Glutamatergic neuron (in vitro differentiated cells): ENCODE measurements at places on chromosomes 4 and X. TPM values are rescaled to one million over a fixed set of nuclear protein-coding genes. Genes with fewer than 3 reads are reported as not detected.

GRCh38 chrX:79371101-79371500, 4.0 kb upstream of the ITM2A start:
- no peak for DNase-seq

DNA sequence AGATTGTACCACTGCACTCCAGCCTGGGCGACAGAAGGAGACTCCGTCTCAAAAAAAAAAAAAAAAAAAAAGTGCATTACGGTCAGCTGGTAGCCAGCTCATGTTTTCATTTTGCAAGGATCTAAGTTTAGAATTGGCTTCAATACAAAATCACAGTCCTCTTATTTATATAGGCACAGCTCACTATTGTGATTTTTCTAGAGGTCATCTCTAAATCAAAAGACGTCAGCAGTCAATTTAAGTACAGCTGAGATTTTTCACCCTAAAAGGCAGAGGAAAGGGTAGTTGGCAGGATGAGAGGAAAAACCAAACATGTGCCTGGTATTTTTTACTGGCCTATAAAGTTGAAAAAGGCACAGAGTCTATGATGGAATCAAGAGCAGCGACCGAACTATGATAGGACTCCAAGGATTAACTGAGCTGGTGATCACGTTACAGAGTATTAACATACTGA, 30.8 kb downstream of the ASB5 start:
- DNase-seq, result no peak

DNA sequence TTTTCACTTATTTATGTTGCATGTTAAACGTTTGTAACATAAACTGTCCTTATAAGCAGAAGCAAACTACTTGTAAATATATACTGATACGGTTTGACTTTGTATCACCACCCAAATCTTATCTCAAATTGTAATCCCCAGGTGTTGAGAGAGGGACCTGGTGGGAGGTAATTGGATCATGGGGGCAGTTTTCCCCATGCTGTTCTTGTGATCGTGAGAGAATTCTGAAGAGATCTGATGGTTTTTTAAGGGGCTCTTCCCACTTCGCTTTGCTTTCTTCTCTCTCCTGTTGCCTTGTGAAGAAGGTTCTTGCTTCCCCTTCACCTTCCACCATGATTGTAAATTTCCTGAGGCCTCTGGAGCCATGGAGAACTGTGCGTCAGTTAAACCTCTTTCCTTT, 87.1 kb upstream of the MAPK10 start:
- DNase-seq, result no peak

GRCh38 chr4:89797117-89797516, 39.8 kb downstream of the SNCA start:
- DNase-seq, result no peak

DNA sequence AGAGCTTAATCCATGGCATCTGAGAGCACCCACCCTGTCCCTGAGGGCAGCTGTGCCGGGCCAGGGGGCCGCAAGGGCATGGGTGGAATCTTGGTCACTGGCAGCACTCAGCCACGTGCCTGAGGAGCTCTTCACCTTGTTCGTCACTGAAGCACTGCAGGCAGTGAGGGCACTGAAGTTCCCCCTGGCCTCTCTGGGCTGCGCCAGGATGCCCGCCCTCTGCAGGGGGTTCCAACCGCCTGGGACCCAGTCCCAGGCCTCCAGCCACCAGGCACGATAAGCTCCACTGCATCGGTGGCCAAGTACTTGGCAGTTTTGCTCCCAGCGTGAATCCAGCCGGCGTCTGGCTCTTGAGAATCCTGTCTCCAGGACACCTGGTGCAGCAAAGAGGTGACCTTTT, 96.4 kb upstream of the MED14 start:
- no peak for DNase-seq

GRCh38 chr4:173990126-173990868, 293.2 kb downstream of the FBXO8 start:
- DNase-seq, result no peak

DNA sequence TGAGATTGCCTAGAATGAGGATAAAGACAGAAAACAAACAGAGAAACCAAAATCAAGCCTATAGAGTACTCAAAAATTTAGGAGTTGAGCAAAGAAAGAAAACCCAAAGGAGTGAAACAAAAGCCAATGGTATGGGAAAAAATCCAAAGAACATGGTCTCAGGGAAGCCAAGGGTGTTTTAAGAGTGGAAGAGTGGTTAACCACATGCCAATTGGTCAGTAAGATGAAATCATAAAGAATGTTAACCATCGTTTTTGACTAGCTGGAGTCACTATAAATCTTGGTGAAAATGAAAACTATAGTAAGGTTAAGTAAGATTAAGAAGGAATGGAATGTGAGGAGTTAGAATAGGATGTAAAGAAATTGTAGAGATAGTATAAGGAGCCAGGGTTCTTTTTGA, 64.7 kb upstream of the RPL34 start:
- DNase-seq, result no peak

DNA sequence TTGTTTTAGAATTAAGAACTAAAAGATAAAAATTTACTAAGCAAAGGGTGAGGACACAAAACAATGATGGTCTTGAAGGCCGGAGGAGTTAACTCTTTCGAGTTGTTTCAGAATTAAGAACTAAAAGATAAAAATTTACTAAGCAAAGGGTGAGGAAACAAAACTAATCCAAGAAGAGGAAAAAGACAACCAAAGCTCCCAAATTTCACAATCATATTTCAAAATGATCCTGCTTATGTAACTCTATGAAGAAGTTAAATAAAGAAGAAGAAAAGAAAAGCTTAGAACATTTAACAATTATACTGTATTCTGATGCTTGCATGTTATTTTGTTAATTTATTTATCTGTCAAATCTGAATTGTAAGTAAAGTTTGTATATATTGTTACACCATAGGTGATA, 154.8 kb upstream of the SLIT2 start:
- no peak for DNase-seq

DNA sequence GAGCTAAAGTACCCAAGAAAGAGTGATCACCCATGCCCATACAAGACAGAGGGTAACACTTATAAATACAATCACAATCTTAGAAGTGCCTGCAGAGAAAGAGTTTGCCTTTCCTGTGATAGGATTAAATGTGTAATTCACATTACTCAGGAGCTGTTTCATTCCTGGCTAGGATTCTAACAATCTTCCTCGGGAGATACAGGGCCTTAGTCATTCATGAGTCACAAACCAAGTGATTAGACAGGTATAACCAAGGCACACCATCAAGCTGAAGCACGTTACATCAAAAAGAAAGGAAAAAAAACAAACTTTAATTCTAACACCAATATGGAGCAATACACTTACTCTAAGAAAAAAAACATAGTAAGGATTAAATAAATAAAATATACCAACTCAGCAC, 14.9 kb downstream of the ABCG2 start:
- DNase-seq, result no peak

GRCh38 chrX:111465669-111466068, 45.8 kb upstream of the SERTM2 start:
- DNase-seq, result no peak

DNA sequence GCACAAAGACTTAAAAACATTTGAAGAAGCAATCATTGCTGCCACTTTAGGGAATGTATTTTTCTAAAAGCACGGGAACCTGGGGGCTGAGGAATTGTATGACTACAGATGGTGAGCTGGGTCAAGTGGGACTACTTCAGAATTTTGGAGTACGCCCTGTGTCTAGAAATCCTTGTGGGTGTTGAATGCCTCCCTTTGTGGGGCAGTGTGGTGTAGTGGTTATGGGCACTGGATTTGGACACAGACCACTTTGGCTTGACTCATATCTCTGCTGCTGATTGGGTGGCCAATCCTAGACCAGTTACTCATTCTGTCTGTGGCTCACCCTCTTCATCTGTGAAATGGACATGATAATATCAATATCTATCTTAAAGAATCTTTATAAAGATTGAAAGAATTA, 155.0 kb upstream of the RPS6KA3 start:
- no peak for DNase-seq

DNA sequence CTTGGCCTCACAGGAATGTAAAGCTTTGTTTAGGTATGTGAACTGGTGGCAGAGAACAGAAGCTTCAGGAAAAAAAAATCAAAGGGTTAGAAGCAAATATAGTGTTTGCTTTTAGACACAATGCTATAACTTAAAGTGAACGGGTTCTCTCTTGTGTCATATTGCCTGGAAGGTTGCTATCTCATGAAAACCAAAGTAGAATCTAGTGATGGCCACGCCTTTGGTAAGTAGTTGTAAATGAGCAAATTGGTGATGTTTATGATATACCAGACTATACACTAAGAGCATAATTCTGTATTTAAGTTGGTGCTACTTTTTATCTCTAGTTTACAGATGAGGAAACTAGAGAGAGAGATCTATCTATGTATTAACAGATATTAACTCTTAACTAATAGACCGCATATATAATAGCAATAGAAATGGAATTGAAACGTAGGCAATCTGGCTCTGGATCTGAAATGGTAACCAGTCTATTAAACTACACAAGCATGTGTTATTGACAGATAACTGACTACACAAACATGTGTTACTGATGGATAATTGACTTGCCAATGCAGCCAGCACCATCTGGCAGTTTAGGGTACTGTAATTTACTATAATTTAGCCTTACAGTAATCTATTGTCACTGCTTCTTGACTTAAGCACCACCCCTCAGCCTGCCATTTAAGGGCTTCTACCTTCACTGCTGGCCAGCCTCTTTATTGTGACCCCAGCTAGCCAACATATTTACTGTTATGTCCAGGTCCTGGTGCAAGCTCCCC, 40.8 kb downstream of the HCCS start:
- DNase-seq, result no peak

DNA sequence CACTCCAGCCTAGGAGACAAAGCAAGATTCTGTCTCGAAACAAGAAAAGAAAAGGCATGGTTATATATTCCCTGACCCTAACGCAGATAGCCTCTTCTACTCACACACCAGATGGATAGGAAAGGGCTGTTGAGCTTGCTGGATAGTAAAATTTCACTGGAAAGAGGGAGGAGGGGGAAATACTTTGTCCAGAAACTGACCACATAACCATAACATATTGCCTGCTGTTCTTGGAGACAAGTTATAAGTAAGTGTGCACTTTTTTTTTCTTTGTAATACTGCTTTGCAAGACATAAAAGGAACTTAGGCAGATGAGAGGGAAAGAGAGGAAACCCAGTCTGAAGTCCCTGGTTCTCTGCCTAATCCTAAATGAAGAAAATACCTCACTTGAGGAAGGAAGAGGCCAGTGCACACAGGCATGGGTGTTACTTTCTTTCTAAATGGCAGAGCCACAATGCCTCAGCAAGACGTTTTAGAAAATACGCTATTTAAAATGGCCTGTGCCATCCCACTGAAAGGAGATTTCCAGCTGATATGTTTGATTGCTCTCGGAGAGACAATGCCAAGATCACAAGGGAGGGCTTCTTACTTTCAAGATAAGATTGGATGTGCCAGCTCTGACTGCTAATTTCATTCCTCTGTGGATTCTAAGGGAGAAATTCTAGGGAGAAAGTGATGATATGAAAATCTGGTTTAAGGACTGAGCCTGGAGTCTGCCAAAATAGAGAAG, 140.6 kb downstream of the DCTD start:
- DNase-seq, result no peak

DNA sequence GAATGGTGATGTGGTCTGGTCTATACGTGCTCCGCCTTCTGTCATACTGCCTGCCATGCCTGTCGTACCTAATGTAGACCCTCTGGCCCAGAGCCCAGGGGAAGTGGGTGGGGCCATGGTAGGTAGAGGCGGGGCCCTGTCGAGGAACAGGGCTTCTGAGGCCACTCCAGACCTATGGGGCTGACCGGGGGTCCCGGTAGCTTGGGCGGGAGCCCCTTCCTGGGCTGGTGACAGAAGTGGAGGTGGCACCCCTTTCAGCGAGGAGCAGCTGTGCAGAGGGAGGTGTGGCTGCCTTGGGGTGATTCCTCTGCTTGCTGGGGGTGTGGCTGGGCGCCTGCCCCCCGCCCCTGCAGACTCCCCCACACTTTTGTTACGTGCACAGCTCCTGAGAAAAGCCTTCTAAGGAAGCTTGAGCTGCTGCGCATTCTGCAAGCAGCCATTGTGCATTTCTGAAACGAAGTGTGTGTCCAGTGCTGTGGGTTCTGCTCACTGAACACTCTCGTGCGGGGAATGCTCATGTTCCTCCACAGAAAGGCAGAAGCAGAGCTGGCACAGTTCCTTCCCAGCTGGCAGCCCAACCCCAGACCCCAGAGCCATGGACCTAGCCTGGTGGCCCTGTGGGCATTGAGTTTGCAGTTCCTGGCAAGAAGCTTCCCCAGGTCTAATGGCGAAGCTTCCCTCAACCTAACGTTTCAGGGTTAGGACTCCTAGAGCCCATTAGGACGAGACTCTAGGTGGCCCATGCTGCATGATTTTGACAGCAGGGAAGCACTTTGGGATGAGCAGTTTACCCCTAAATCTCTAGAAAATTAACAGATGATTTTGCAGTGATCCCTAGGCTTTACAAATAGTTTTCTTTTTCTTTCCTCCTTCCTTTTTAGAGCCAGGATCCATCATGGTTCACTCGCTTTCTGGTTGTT, 72.7 kb upstream of the HGFAC start:
- DNase-seq, result no peak

GRCh38 chr4:149723065-149723464, 92.6 kb downstream of the IQCM start:
- no peak for DNase-seq

Gene RNF212
- 11.1 TPM for total RNA-seq

Gene MAN2B2
- 15.5 TPM for total RNA-seq

Gene CPZ
- 0.27 TPM for total RNA-seq

Gene UGT2A3
- not detected for total RNA-seq

Gene DIAPH2
- 3.8 TPM for total RNA-seq
